Prostate gland (tissue), 2 donors: ENCODE measurements at places on chromosomes 5 and 9. TPM values are rescaled to one million over a fixed set of nuclear protein-coding genes. Genes with fewer than 3 reads are reported as not detected.
A peak's percentile ranks its signal among the peaks of the same experiment; 100 is the strongest.

DNA sequence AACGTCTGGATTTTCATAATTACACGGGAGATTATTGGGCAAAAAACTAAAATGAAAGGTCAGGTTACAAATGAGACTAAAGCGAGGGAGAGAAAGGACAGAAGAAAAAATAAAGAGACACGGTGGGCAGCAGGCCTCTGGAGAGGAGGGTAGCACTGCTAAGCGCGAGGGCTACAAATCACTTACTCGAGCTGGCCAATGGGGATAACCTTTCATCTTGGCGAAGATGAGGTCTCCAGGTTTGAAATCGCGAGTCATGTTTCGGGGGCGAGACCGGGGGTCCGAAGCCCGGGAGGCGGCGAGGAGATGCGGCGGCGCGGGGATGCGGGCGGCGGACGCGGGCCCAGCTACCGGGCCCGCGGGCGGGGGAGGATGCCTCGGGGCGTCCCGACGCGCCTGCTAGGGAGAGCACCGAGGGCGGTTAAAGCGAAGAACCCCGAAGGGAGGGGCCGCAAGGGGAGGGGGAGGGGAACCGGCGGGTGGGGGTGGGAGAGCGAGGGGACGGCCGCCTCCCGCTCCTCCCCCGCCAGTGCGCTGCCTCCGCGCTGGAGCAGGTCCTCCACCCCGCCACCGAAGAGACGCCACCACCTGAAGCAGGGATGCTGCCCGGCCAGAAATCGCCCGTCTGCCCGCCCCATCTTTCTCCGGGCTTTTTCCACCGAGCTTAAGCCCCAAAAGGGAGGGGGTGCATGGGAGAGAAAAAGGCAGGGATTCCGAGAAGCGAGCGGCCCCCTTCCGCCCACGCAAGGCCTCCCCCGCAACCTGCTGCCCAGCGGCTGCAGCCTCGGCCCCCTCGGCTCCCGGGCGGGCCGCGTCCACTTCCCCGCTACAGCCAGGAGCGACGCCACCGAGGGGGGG lies 610 bp downstream of the PSIP1 start:
- peak overlapping the region; percentile 94 for H3K4me3 ChIP-seq
- no peaks in the 10 kb centered on the region for H3K36me3 ChIP-seq
- no peaks in the 10 kb centered on the region for H3K27me3 ChIP-seq
- H3K27ac ChIP-seq, result peak overlapping the region; percentile 86
- no peaks in the 10 kb centered on the region for H3K4me1 ChIP-seq

GRCh38 chr5:33816791-33817190 lies 75.0 kb downstream of the ADAMTS12 start:
- no peak overlapping the region for H3K4me3 ChIP-seq
- H3K36me3 ChIP-seq, result no peaks in the 10 kb centered on the region
- H3K4me1 ChIP-seq, result no peaks in the 10 kb centered on the region
- no peak overlapping the region for H3K27ac ChIP-seq
- no peaks in the 10 kb centered on the region for H3K27me3 ChIP-seq

The IZUMO3 gene
- not detected for total RNA-seq

The INSYN2B gene
- 8.4 TPM for total RNA-seq

The PCDHGB3 gene
- 7.7 TPM for total RNA-seq

GRCh38 chr5:33439905-33440481 lies 772 bp upstream of the TARS1 start:
- no peaks in the 10 kb centered on the region for H3K27me3 ChIP-seq
- DNase-seq, result no peak
- H3K4me3 ChIP-seq, result peak overlapping the region; percentile 47
- H3K36me3 ChIP-seq, result no peaks in the 10 kb centered on the region

The NUTM2F gene
- total RNA-seq, result not detected

The PCDHGA7 gene
- 4.1 TPM for total RNA-seq

- H3K27ac ChIP-seq, result no peak overlapping the region
- DNase-seq, result no peak
- H3K36me3 ChIP-seq, result no peaks in the 10 kb centered on the region
- H3K27me3 ChIP-seq, result no peaks in the 10 kb centered on the region
- no peak overlapping the region for H3K4me3 ChIP-seq
These were observed 20.1 kb upstream of the COL15A1 start for GRCh38 chr9:98923451-98924123.

DNA sequence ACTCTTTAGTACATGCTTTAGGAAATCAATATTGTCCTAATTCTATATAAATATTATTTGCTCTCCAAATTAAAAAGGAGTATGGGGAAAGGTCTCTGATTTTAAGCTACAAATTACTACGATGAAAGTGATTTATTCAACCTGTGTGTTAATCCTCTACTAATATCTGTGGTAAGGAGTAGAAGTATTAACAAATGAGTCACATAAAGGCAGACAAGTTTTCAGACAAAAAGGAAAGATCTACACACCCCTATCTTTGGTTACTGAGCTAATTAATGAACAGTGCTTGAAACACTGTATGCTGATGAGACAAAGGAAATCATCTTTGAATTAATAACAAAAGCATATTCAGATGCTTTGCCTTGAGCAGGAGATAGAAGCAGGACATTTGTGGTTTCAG lies 15.9 kb downstream of the LOX start:
- H3K27me3 ChIP-seq, result no peaks in the 10 kb centered on the region
- no peak for DNase-seq
- no peaks in the 10 kb centered on the region for H3K4me1 ChIP-seq
- H3K27ac ChIP-seq, result no peak overlapping the region
- no peak overlapping the region for H3K4me3 ChIP-seq

- no peaks in the 10 kb centered on the region for H3K36me3 ChIP-seq
- no peak overlapping the region for H3K4me3 ChIP-seq
- H3K27me3 ChIP-seq, result no peaks in the 10 kb centered on the region
- no peak overlapping the region for H3K27ac ChIP-seq
These were observed 476.4 kb downstream of the KDM4C start for GRCh38 chr9:7234144-7234543.

GRCh38 chr5:173581408-173582215 lies 34.8 kb downstream of the BOD1 start:
- H3K4me1 ChIP-seq, result no peaks in the 10 kb centered on the region
- DNase-seq, result no peak
- H3K36me3 ChIP-seq, result no peaks in the 10 kb centered on the region
- H3K27me3 ChIP-seq, result no peaks in the 10 kb centered on the region

- H3K4me1 ChIP-seq, result no peaks in the 10 kb centered on the region
- H3K36me3 ChIP-seq, result no peaks in the 10 kb centered on the region
- no peaks in the 10 kb centered on the region for H3K27me3 ChIP-seq
- no peak overlapping the region for H3K27ac ChIP-seq
- no peak for DNase-seq
- no peak overlapping the region for H3K4me3 ChIP-seq
These were observed 46.6 kb downstream of the OSMR start for GRCh38 chr5:38892363-38892762.

DNA sequence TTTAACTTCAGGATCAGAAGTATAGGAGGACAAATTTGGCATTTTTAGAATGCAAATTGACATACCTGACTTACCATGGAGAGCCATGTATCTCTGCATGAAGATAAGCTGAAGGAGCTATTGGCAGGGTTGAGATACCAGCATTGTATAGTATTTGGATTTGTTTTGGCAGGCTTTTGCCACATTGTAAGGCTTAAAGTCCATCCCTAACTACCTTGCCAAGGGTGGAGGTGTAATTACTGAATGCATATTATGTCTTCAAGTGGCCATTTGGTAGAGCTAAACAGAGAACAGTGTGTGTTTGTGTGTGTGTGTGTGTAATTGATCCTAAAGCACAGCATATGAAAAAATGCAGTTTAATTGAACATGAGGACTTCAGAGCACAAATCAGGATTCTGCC lies 324.7 kb downstream of the FAM170A start:
- no peaks in the 10 kb centered on the region for H3K27me3 ChIP-seq
- H3K36me3 ChIP-seq, result no peaks in the 10 kb centered on the region
- no peak for DNase-seq
- H3K4me3 ChIP-seq, result no peak overlapping the region
- H3K27ac ChIP-seq, result no peak overlapping the region
- H3K4me1 ChIP-seq, result peaks cover 3% of the 10 kb centered on the region

- DNase-seq, result no peak
- no peak overlapping the region for H3K4me3 ChIP-seq
- no peak overlapping the region for H3K27ac ChIP-seq
- no peaks in the 10 kb centered on the region for H3K4me1 ChIP-seq
These were observed 23.4 kb upstream of the ARAP3 start for GRCh38 chr5:141705469-141705868.

GRCh38 chr5:33068786-33069185 lies 357.7 kb downstream of the NPR3 start:
- no peaks in the 10 kb centered on the region for H3K4me1 ChIP-seq
- H3K27ac ChIP-seq, result no peak overlapping the region
- H3K36me3 ChIP-seq, result no peaks in the 10 kb centered on the region

The TEK gene
- total RNA-seq, result 3.5 TPM

The HAPLN1 gene
- 0.14 TPM for total RNA-seq

- no peaks in the 10 kb centered on the region for H3K4me1 ChIP-seq
- H3K27ac ChIP-seq, result no peak overlapping the region
These were observed 121.2 kb downstream of the RAB3C start for GRCh38 chr5:58703925-58704555.

DNA sequence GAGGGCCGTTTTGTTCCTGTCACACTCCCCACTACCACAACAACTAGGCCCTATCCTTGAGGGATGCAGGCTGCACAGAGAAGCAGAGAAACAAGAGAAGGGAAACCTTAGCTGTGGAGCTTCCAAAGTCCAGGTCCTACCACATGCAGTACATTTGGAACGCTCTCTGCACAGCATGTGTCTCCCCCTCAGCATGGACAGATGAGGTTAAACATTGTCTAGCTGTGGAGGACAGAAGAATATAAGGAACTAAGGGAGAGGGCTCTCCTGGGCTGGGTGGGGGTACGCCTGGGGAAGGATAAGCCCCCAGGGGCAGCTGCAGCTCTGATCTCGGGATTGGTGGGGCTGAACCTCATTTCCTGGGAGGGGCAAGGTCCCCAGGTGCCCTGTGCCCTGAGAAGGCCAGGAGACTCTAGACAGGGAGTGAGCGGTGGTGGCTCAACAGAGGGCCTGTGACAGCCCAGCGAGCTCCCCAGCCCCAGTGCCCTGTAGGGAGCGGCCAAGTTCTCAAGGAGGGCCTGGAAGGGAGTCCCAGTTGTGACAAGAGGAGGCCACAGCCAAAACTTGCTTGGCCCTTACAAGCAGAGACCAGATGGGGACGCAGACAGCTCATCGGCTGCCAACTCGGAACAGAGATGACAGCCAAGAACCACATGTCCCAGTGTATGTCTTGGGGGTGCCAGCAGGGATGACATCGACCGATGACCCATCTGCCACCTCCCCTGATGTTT lies 30.1 kb downstream of the TSPAN17 start:
- H3K36me3 ChIP-seq, result no peaks in the 10 kb centered on the region
- H3K4me1 ChIP-seq, result no peaks in the 10 kb centered on the region
- H3K27me3 ChIP-seq, result peaks cover 14% of the 10 kb centered on the region
- no peak overlapping the region for H3K4me3 ChIP-seq
